ENCODE measurements at places on chromosomes 16 and 17.

GRCh38 chr17:9028988-9029570, 7.8 kb downstream of the NTN1 start:
- no peak for DNase-seq

- DNase-seq: no peak
These were observed 52.6 kb downstream of the USP22 start for GRCh38 chr17:20989991-20990855.

- no peak for DNase-seq
These were observed 14.1 kb upstream of the CCDC154 start for GRCh38 chr16:1458336-1458976.

GRCh38 chr16:76970087-76970744, 220.8 kb upstream of the MON1B start:
- peak; percentile 74 for DNase-seq

DNA sequence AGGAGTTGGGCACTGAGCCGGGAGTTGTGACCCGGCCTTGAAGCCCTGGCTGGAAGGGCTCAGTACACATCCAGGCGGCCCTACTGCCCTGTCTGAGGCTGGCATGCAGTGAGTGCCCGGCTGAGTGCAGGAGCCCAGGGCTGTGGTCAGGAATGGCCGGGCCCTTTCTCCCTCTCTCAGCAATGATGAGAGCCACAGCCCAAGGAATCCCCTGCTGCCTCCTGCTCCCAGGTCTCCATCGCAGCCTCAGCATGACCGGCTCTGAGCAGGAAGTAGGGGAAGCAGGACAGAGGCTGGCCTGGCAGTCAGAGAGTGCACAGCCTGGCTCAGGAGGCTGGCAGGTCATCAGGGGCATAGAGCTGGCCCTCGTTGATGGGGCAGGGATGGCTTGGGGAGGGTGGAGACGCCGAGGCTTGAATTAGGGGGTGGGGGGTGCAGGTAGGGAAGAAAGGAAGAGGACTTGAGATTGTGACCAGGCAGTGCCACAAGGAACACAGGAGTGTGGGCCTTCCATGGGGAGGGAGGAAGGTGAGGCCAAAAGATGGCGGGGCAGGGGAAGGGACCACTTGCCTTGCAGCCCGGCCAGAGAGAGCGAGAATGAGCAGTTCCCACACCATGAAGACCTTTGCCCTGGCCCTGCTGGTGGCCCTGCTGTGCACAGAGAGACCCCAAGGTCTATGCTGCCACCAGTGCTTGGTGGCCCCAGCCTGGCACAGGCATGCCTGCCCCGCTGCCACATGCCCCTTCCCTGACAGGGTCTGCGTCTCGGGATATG, 32.1 kb upstream of the KRT17 start:
- DNase-seq: no peak

DNA sequence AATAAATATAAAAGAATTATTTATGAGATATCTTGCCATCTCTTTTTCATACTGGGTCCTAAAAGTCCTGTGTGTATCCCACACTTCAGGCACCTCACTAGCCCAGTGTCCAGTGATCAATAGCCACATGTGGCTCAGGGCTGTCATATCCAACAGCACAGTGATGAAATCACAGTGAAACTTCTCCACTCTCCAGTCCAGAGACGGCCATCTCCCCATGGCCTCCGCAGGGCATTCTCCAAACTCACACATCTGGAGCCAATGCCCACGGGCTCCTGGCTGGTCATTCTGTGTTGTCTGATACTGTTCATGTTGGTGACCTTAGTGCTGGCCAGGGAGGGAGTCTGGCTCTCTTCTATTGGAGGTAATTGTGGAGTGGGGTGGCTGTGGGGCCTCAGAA, 125.2 kb upstream of the SDK2 start:
- no peak for DNase-seq

GRCh38 chr17:42212382-42212781, 18.1 kb upstream of the GHDC start:
- no peak for DNase-seq

- no peak for DNase-seq
These were observed 6.4 kb downstream of the LIMD2 start for GRCh38 chr17:63693411-63694113.

- no peak for DNase-seq
These were observed 19.5 kb upstream of the CLEC18A start for GRCh38 chr16:69931631-69932030.

- DNase-seq: peak; percentile 44
These were observed 997 bp upstream of the CDH11 start for GRCh38 chr16:65122724-65123395.

DNA sequence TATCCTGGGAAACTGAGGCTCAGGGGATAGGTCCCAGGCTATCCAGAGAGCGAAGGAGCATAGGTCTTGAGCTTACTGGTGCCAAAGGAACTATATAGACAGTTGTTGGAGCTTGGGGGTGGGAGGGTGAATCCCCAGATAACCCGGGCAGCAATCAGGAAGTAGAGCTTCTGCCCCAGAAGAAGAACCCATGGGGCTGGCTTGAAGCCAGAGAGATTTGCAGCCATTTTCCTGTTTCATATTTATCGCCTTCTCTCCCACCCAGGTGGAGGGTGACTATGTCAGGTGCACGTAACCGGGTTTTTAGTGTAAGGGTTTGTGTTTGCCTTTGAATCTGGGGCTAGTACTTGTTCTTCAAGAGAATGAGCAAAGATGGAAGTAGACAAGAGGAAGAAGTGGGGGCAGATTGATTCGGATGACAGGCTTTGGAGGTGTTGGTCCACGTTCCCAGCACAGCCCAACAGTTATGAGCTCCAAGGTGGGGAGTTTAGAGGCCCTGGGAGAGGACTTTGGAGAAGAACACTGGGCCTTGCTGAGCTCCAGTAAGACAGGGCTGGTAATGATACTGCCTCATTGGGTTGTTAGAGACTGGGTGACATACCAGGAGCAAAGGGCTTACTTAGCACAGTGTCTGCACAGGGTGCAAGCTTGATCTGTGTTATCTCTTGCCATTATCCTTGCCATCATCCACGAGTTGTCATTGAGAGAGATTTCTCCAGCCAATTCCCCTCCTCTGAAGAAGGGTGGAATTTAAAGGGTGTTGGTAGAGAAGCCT, 145.6 kb downstream of the CCDC182 start:
- DNase-seq: no peak

GRCh38 chr16:14961405-14962186, 13.2 kb upstream of the PDXDC1 start:
- DNase-seq: no peak

DNA sequence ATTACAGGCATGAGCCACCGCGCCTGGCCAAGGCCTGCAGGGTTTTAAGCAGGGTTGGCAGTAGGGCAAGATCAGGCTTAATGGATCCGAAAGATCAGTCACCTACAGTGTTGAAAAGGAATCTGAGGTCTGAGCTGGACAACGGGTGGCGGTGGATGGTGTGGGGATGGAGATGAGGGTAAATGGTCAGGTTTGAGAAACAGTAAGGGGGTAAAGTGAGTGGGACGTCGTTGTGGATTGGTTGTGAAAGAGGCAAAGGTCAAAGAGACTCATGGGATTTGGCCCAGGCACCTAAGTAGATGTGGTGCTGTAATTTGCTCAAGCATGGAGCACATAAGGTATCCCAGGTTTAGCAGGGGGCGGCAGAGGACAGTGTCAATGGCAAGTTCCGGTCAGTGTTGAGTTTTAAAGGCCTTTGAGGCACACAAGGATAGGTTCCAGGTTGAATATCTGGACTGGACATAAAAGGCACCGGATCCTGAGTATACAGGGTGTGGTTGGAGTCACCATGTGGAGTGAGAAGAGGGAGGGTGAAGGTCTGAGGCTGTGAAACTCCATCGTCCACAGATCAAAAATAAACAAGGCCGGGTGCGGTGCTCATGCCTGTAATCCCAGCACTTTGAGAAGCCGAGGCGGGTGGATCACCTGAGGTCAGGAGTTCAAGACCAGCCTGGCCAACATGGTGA, 1.1 kb upstream of the SLC16A5 start:
- DNase-seq: no peak

GRCh38 chr17:76547183-76547641, 7.4 kb downstream of the PRCD start:
- DNase-seq: peak; percentile 65

DNA sequence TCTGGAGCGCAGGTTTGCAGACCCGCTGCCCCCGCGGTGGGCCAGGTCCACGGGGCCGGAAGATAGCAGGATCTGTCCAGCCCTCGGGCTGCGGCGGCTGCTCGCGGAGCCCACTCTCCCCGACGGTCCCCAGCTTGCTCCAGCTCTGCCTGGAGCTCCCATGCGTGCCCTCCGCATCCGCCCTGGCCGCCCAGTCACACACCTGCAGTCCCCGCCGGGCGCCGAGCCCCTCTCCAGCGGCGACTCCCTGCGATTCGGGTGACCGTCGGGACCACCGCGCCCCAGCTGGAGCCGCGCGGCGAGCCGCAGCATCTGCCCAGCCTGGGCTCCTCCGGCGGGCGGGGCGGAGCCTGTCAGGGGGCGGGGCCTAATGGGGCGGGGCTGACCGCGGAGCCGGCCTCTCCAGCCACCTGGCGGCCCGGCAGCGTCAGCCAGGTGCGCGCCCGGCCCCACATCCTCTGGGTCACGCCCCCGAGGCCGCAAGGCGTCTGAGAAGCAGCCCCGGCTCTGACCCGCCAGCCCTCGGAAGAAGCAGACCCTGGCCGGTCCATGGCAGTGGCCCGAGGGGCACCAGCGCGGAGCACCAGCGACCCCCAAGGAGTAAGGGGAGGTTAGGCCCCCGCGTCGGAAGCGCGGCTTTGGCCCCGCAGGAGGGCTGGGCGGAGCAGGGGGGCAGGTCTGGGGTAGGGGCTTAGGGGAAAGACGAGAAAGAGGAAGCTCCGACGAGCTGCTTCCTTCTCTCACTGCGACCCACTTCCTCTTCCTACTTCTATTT, at the start of gene PIK3R5:
Gene PIK3R5 (minus strand): TSS at position 314 of the 775 bp plus-strand sequence. CDS start 54,213 bp downstream, outside the sequence.
- peak; percentile 4 for DNase-seq

DNA sequence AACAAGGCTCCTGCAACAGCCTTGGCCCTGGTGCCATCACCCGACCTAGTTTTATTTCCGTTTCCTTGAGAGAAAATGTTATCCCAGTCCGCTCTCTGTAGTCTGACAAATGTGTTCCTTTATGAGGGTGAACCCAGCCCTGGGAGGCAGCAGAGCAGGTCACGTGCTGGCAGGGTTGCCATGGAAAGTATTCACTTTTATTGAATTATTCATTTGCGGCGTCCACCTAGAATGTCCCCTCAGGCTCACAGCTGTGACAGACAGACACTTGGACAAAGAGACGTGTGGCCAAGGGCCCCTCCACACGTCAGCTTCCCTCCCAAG, 90.0 kb downstream of the WSCD1 start:
- no peak for DNase-seq

- peak; percentile 85 for DNase-seq
These were observed 10.9 kb upstream of the CES4A start for GRCh38 chr16:66977341-66978113.
